ENCODE measurements at places on chromosomes 7 and 10.

DNA sequence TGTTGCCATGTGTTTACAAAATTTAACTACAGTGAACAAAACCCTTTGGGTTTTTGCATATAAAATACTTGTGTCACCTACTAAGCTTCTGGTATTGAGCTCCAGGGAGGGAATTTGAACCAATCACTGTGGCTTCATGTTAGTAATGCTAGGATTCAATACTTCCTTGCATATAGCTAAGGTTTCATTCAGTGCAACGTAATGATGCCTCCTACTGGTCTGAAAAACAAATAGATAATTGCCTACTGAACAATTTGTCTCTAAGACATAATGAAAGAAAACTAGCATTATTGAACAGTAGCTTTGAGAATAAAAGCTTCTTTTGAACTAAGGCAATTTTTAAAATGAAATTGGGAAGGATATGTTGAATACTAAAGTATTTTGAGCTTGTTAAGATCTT is 244.4 kb downstream of the ZWINT start:
- no peak for DNase-seq

GRCh38 chr10:46308666-46309450 is 22.1 kb downstream of the ANTXRL start:
- DNase-seq: no peak

- DNase-seq: no peak
These were observed 85.6 kb downstream of the MICU1 start for GRCh38 chr10:72540193-72540807.

DNA sequence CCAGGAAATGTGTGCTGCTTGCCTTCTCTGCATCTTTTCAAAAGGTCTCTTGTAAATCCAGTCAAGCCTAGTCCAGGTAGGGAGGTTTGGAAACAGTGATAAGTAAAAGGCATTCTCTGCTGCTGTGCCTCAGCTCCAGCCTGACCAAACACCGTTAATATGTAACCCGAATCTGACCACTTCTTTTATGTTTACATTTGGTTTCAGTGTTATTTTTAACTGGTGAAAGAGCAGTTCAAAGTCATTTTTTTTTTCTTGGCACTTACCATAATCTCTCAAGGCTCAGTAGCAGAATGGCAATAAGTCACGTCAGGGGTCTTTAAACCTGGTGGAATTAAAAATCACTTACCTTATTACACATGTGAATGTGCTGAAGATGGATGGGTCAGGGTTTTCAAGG is 216.8 kb downstream of the PTEN start:
- DNase-seq: no peak

DNA sequence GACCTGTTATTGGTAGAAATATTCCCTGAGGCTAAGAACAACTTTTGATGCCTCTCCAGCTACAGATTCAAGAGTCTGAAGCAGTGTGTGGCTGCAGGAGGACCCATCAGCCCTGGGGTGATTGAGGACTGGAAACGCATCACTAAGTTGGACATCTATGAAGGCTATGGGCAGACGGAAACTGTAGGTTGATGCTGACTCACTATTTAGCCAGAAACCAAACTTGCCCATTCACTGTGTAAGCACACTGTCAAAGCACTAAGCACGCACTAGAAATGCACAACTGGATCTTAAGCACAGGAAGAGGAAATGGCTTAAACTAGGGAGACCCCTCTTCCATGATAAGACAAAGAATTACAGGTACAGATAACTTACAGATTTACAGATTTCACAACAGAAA is 20.8 kb downstream of the ACSM6 start:
- no peak for DNase-seq

GRCh38 chr7:67553378-67553777 is 556.7 kb downstream of the TYW1 start:
- no peak for DNase-seq

GRCh38 chr7:111274857-111275256 is 183.9 kb downstream of the LRRN3 start:
- no peak for DNase-seq

- peak; percentile 94 for DNase-seq
These were observed 21.0 kb downstream of the UPP1 start for GRCh38 chr7:48109848-48110663.

GRCh38 chr10:74826142-74827044 is at the start of gene KAT6B:
Gene KAT6B (plus strand): TSS chr10:74826600. CDS start chr10:74842858, 16,258 bp downstream.
- DNase-seq: peak; percentile 100

DNA sequence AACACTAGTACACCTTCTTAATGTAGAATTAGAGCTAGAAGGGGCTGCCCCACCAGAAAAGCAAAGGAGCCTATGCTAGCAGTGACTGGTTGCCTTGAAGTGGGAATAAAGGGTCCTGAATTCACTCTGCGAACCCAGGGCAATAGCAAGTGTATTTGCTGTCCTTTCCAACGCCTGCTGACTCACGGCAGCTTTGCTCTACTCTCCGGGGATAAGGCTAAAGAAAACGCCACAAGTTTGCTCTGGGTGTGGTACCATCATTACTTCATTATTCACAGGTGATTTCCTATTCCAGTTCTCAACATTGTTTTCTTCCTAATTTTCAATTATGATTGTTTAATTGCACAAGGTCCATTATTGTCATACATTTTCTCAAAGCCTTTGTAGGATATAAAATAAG is 220.5 kb upstream of the AOAH start:
- no peak for DNase-seq

- DNase-seq: no peak
These were observed 1.6 kb downstream of the ACHE start for GRCh38 chr7:100893910-100894721.

- no peak for DNase-seq
These were observed 3.0 kb downstream of the DDIT4 start for GRCh38 chr10:72276421-72277339.

GRCh38 chr7:3304131-3304530 is 3.1 kb downstream of the SDK1 start:
- no peak for DNase-seq

DNA sequence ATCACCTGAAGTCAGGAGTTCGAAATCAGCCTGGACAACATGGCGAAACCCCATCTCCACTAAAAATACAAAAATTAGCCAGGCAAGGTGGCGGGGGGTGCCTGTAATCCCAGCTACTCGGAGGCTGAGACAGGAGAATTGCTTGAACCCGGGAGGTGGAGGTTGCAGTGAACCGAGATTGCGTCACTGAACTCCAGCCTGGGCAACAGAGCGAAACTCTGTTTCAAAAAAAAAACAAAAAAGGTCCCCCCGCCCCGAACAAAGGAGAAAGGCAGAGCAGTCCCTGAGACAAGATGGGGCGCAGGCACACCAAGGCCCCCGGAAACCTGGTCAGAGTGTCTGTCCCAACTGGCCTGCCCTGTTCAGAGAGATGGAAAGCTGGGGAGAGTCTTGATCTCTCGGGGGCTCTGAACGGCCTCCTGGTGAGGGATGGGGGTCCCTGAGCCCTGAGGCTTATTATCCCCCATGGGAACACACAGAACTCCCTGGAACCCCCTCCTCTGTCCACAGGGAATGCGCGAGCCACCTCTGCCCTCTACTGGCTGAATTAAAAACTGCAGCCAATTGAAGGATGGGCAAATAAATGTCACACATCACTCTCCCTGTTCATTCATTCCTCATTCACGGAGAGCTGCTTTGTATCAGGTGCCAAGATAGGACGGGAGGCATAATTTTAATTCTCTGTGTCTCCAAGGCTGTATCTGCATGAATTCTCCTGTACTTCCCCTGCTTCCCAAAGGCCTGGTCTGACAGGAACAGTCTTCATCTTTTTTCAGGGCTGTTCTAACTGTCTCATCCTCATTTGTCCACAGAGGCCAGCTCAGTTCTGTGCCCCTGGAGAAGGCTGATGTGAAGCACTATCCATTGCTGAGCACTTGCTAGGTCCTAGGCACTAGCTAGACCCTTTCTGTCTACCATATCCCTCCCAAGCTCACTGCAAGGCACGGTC is 28.9 kb downstream of the MAT1A start:
- DNase-seq: peak; percentile 20

GRCh38 chr7:37332243-37333016 is 116.2 kb downstream of the ELMO1 start:
- DNase-seq: no peak

GRCh38 chr10:62724465-62724864 is 80.1 kb upstream of the ADO start:
- DNase-seq: no peak

GRCh38 chr10:99630991-99631390 is 10.8 kb upstream of the SLC25A28 start:
- no peak for DNase-seq

GRCh38 chr10:45155784-45156183 is 155.1 kb downstream of the ZNF22 start:
- DNase-seq: no peak

GRCh38 chr7:85805249-85805648 is 618.4 kb upstream of the SEMA3D start:
- no peak for DNase-seq

- no peak for DNase-seq
These were observed 7.2 kb upstream of the SP8 start for GRCh38 chr7:20793694-20794394.

DNA sequence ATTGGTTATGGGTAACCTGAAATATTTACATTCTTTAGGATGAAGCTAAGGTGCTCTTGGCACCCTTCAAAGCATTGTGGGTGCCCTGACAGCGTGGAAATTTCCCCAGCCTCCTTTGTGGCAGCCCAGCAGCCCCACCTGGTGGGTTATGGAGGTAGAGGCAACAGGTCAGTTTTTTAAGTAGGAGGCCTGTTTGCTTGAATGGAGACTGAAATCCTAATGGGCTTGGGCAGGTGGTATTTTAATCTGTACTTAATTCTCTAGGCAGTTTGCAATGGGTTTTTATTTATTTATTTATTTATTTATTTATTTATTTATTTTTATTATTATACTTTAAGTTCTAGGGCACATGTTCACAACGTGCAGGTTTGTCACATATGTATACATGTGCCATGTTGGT is 139.4 kb downstream of the EPC1 start:
- DNase-seq: peak; percentile 42

- no peak for DNase-seq
These were observed 259.4 kb upstream of the CELF2 start for GRCh38 chr10:10758306-10758705.

- no peak for DNase-seq
These were observed 330.5 kb downstream of the DNAJB6 start for GRCh38 chr7:157667261-157667660.

- no peak for DNase-seq
These were observed 14.7 kb upstream of the ADAM12 start for GRCh38 chr10:126402721-126403695.

GRCh38 chr7:142548978-142549377 is 200.3 kb upstream of the PRSS1 start:
- no peak for DNase-seq

DNA sequence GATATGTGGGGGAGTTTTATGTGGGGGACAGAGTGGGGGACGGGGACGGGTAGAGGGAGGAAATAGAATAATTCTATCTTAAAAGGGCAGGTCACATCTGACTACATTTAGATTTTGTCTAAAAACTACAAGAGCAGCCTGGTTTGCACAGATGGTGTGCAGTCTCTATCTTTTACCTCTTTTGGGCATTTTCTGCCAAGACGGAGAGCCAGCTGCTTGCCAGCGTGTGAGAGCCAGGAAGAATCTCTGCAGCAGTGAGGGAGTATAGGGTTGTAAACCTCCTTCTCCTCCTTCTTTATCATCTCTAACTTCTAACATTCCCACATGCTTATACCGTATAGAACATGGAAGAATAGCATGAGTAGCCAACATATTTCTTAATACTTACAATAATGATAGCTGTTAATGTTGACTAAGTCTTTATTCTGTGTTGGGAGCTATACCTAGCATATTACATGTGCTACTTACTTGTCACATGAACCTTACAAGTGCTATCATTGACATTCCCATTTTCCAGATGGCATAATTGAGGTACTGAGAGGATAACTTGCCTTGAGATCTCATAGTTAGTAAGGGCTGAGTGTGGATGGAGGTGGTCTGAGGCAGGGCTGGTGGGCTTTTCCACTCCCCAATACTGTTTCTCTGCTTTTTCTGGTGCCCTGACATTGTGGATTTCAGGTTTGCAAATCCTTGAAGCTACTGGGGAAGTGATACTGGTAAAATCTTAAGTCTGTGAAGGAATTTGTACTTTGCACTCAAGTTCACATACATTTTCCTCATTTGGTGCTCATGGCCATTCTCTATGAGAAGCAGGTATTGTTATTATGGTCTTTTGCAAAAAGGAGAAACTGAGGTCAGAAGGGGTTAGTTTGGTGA is 1.1 kb downstream of the ENTPD1 start:
- DNase-seq: no peak

DNA sequence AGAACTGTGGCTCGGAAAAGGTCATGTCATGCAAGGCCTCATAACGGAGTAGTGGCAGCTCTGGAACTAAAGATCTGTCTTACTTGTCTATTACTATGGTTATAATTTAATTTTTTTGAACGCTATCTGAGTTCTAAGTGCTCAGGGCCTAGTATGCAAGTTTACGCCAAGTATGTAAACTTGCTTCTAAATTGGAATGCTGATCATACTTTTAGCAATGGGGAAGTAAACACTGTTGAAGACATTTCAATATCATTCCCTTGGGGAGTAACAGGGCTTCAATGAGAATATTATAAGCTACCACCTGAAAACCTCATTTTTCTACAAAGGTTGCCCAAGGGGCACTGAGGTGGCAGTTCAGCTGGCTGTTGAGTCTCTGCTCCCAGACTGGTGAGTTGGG is 69.5 kb upstream of the NFKB2 start:
- DNase-seq: no peak

DNA sequence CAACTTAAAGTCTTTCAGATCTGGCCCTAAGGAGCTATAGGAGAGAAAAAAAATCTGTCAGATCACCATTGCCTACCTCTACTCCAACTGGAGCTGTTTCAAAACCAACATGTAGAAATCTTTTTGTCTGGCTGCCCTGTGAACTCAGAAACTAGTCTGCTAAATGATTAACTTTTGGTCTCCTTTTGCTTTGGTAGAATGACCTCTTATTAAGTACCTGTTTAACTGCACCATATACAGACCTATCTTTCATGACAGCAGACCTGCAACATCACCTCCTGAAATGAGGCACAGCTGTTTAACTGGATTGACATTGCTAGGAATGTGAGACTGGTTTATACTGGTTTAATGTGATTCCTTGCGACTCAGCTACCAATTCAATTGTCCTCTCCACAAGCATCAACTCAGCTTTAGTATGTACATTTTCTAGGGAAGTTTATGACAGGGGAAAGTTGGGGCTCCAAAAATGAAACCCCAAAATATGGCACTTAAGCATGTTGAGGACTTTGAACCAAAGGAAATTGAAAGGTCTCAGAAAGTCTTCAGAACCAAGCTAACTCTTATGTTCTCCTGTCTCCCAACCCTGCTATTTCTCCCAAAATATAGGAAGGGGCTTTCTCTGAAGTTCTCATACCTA is 1.8 kb downstream of the CYP3A43 start:
- no peak for DNase-seq

Data from stimulated activated CD4-positive, alpha-beta T cell treated with anti-CD3 and anti-CD28 coated beads, Interleukin-12 subunit alpha, Interleukin-12 subunit beta, amount 100 ng/mL, for 48 hours (primary cell).